ENCODE measurements at places on chromosomes 13 and 19.

DNA sequence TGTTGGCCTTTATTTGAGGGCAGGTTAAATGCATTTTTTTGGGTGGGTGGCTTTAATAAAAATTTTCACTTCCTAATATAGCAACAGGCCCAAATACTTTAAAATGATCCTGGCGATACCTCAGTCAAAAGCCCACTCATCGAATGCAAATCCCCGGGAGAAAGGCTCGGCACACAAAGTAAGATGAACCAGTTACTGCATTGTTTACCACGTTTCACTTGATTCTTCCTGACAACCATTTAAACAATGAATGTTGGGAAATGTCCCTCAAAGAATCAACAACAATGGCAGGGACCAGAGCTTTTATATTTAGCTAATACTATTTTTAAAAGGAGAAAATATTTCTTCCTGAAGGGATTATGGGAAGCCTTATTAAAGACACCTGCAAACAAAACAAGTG, 187.7 kb downstream of the ABCC4 start:
- DNase-seq: no peak

DNA sequence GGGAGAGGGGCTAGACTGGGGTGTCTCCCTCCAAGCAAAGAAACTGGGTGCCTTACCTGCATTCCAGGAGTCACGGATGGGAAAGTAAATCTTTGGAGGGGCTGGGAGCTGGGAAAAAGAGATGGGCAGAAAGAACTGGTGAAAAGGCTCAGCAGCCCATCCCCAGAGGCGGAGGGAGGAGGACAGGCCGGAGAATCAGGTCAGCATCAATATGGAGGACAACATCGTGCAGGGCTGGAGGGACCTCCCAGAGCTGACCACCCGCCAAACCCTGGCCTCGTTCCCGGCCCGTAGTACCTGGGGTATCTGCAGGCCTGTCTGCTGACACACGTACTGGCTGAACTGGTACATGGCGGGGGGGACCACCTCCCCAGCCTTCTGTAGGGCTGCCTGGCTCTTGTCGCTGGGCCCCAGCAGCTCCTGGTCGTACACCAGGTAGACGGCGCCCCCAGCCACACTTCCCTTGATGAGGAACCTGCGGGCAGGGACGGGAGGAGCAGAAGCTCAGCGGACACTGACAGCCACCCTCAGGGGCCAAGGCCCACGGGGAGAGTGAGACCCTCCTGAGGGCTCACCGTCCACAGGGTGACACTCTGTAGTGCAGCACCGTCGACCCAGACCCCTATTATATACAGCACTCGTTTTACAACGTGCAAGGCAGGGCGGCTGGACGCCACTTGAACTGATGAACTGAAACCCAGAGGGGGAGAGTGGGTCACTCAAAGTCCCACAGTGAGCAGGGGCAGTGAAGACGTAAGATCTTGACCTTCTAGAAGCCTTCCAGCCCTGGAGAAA, 830 bp downstream of the MICOS13 start:
- DNase-seq: no peak

GRCh38 chr13:103184413-103184812, 118.2 kb upstream of the SLC10A2 start:
- DNase-seq: no peak

GRCh38 chr13:100721885-100722512, 47.4 kb upstream of the TMTC4 start:
- DNase-seq: peak; percentile 47
